ENCODE measurements at places on chromosomes 7 and 10.

- no peak for DNase-seq
These were observed 110.1 kb upstream of the INSYN2A start for GRCh38 chr10:127306479-127306878.

- DNase-seq = no peak
These were observed 35.8 kb upstream of the ELN start for GRCh38 chr7:73992101-73992562.

GRCh38 chr7:39753823-39754325 lies 130.5 kb downstream of the RALA start:
- no peak for DNase-seq

- no peak for DNase-seq
These were observed 172.8 kb upstream of the AOAH start for GRCh38 chr7:36896956-36897590.

DNA sequence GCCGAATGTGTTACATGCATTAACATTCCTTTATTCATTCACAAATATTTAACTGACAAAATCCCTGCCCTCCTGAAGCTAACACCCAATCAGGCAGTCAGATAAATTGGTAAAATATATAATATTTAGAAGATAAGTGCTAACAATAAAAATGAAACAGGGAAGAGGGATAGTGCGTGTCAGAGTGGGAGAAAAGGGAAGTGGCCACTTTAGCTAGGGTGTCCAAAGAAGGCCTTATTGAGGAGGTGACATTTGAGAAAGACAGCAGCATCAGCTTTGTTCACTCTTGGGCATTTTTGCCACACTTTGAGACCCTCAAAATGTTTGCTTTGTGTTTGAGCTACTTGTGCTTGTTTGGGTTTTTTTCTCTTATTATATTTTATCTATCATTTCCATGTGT lies 317.8 kb downstream of the SNX13 start:
- no peak for DNase-seq

- no peak for DNase-seq
These were observed 68.6 kb downstream of the DYNC2I1 start for GRCh38 chr7:158924956-158925355.

DNA sequence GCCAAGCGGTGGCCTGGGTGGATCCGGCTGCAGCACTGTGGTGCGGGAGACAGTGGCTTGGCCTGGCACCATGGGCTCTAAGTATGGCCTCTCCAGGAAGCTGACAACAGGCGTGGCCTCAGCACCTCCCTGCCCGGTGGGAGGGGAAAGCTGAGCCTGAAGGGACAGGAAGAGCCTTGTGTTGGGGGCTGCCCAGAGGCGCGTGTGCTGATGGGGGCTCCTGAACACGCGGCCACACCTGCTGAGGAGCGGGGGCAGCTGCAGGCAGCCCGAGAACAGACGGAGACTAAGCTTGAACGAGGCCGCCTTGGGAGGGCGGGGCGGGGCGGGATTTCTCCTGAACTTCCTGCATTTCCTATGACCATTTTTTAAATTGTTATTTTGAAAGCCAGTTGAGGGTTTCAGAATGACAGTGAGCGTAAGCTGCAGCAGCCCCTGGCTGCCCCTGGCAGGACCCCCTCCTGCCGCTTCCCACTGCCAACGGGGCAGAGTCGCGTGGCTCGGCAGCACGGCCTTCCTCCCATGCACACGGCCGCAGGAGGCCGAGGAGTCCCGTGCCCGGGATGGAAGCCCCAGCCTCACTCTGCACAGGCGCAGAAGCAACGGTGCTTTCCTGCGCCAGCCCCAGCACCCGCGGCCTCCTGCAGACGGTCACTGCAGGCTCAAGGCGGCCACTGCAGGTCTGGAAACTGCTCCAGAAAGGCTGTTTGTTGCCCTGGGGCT lies 43.2 kb downstream of the DPYSL4 start:
- DNase-seq = no peak

DNA sequence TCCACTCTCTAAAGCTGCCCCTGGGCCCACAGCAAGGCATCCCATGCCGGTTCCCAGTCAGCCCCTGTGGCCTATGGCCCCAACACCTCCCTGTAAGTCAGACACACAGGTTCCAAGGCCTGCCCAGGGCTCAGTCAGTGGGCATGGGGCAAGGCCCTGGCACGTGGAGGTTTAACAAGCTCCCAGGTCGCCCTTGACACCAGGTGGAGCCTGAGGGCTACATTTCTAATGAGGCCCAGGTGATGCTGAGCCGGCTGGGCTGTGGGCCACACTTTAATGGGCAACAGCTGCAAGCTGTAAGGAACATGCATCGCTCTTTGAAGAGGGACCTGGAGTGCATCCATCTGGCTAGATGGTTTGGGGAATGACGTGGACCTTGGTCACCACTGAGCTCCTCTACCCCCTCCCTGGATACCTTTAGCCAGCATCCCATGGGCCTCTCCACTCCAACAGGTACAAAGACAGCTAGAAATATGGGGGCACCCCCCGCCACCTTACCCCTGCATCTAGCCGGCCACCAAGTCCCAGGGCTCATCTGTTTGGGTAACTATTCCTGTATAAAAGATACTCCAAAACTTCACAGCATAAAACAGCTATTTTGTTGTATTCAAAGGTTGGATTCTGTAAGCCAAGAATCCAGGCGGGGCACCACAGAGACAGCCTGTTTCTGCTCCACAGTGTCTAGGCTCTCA lies 122.5 kb downstream of the OAT start:
- DNase-seq = no peak

- no peak for DNase-seq
These were observed 10.1 kb downstream of the CFTR start for GRCh38 chr7:117489911-117490310.

GRCh38 chr10:71882813-71883659 lies 32.0 kb upstream of the PSAP start:
- no peak for DNase-seq

DNA sequence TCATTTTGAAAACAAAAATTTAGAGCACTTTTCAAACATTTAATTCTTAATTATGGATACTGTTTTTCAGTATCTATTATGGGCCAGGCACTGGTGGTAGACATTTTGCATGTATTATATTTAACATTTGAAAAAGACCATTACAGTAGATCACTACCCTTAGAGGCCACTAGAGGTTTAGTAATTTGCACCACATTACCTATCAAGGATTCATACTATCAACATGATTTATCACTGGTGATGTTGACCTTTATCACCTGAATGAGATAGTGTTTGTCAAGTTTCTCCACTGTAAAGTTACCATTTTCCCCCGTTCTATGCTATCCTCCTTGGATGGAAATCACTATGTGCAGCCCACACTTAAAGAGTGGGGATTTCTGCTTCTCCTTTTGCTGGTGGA lies 4.4 kb upstream of the SNX13 start:
- DNase-seq = no peak

- DNase-seq = no peak
These were observed 34.2 kb upstream of the ANKRD2 start for GRCh38 chr10:97538411-97538810.

DNA sequence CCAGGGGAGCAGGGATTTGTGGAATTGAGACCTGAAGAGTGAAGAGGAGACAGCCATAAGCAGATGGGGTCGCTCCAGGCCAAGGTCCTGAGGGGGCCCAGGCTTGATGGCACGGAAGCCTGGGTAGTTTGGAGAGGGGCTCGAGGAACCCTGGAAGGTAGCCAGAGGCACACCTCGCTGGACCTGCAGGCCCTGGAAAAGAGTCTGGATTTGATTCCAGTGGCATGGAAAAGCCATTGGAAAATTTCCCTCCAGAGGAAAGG lies 31.8 kb downstream of the CXCL12 start:
- no peak for DNase-seq

- no peak for DNase-seq
These were observed 151.1 kb upstream of the CACNA2D1 start for GRCh38 chr7:82594665-82595064.

GRCh38 chr7:129829737-129830631 lies 122.8 kb downstream of the UBE2H start:
- peak; percentile 36 for DNase-seq

GRCh38 chr10:75634947-75635346 lies 203.5 kb downstream of the LRMDA start:
- no peak for DNase-seq

- DNase-seq = no peak
These were observed 23.1 kb upstream of the AKR1E2 start for GRCh38 chr10:4802711-4803487.

GRCh38 chr7:38374507-38374906 lies 101.1 kb upstream of the TARP start:
- DNase-seq = peak; percentile 63

DNA sequence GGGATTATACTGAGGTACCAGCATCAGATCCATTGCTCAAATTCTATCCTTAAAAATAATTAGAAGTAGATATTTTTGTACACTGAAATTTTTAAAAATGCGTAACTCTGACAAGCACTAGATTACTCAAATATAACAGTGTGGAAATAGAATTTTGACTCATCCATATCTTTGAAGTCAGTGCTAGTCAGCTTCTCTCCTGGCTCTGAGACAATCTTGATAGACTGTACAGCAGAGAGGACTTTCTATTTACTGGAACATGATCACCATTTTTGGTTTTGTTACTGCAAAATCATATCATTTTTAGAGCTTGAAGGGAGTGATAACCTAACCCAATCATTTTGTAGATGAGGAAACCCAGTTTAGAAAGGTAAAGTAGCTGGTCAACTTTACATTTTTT lies 195.0 kb downstream of the MTERF1 start:
- DNase-seq = no peak

DNA sequence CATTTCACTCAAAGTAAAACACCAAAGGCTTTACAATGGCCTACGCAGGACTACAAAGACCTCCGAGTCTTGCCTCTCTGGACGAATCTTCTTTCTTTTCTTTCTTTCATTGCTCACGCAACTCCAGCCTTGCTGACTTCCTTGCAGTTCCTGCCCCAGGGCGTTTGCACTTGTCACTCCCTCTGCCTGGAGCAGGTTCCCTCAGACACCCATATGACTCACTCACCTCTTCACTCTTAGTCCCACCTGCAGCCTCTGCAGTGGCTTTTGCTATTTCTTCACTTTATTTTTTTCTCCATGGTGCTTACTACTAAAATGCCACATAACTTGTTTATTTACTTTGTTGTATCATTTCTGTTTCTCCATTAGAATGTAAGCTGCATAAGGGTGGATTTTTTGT lies 33.1 kb downstream of the GHRHR start:
- no peak for DNase-seq

DNA sequence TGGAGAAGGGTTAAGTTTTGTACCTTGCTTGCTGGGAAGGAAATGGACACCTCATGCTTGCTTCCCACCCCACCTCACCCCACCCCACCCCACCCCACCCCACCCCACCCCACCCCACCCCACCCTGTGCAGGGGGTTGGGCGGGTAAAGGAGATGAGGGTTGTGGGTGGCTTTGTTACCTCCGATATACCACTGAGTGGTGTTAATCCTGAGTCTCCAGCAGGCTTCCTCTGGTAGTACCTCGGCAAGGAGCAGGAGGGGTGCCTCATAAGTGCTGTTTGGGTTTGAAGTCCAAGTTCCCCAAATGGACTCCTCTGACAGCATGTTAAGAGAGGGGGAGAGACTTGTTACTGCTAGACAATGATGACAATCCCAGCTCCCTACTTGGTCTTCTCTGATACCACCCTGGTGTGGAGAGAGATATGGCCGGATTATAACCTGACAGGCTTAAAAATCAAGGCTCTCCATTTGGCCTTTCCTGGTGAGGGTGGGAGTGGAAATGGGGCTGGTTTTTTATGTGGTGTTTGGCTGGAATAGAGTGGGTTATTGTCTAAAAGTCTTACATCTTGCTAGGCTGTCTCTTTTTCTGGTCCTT lies 11.7 kb downstream of the SAMD8 start:
- no peak for DNase-seq

GRCh38 chr7:94228223-94228622 lies 166.5 kb upstream of the COL1A2 start:
- no peak for DNase-seq

GRCh38 chr7:51029131-51029530 lies 246.4 kb upstream of the GRB10 start:
- DNase-seq = no peak
